Astrocyte (in vitro differentiated cells and primary cell): ENCODE measurements at places on chromosomes 12 and 14.

DNA sequence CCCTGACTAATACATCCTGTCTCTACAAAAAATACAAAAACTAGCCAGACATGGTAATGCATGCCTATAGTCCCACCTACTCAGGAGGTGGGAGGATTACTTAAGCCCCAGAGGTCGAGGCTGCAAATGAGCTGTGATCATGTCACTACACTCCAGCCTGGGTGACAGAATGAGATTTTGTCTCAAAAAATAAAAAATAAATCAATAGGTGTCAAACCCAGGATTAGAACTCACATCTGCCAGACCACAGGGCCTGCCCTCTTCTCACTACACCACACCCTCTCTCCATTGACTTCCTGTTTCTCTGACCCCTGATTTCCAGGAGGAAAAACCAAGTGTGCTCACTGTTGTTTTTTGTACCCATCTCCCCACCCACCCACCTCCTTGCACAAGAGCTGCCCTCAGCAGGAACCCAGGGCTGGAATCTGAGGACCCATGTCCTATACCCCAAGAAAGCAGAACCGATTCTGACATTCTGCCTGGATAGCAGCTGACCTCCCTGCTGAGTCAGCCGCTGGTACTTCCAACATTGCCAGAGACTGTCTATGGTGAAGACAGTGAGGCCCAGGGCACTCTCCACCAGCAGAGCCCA is 6.2 kb downstream of the CMKLR1 start:
- no peak for DNase-seq

GRCh38 chr12:76583301-76583700 is 23.7 kb upstream of the OSBPL8 start:
- DNase-seq, result no peak

DNA sequence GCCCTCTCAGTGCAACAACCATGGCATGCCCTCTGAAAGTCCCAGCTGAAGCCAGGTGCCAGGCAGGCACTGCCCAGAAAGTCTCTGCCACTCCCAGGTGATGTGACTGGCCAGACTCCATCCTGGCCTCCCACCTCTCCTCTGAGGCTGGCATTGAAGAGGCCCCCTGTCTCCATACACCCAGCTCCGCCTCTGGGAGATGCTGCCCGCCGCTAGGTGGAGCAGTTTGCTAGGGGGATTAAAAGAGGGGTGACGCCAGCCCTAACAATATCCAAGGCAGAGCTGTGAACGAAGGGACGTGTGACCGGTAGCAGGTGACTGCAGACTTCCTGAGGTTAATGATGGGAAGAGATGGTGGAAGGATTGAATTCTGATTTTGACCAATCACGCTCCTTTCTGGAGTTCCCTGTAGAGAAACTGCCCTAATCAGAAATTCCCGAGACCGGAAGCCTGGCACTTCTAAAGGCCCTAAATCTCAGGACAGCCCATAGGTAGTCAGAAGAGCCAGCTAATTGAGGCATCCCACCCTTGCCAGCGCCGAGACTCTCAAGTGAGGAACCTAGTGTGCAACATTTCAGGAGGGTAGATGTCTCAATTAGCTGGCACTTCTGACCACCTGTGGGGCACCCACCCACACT is 8.3 kb upstream of the PLEK2 start:
- DNase-seq, result no peak

- peak; percentile 93 for DNase-seq
Measured at GRCh38 chr12:94326727-94327126, 132.9 kb downstream of the CEP83 start.

DNA sequence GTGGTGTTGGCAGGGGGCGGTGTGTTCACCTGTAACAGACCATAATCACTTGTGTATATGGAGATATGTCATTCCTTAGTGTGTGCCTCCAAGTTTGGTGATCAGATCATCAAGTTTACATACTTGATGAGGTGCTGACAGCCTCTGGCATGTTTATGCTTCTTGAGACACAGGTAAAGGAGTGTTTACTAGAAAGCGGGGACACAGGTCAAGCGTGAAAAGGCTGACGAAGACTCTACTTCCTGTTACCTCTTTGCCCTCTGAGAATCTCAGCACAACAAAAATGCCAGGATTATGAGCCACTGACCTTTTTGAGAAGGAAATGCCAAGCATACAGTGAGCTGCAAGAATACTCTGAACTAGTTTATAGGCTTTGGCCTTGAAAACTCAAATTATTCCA is 29.6 kb downstream of the PRDM4 start:
- no peak for DNase-seq

- DNase-seq, result peak; percentile 83
Measured at GRCh38 chr12:122395319-122395718, 27.1 kb downstream of the CLIP1 start.

- DNase-seq, result no peak
Measured at GRCh38 chr12:75909714-75910656, 121.6 kb downstream of the PHLDA1 start.

DNA sequence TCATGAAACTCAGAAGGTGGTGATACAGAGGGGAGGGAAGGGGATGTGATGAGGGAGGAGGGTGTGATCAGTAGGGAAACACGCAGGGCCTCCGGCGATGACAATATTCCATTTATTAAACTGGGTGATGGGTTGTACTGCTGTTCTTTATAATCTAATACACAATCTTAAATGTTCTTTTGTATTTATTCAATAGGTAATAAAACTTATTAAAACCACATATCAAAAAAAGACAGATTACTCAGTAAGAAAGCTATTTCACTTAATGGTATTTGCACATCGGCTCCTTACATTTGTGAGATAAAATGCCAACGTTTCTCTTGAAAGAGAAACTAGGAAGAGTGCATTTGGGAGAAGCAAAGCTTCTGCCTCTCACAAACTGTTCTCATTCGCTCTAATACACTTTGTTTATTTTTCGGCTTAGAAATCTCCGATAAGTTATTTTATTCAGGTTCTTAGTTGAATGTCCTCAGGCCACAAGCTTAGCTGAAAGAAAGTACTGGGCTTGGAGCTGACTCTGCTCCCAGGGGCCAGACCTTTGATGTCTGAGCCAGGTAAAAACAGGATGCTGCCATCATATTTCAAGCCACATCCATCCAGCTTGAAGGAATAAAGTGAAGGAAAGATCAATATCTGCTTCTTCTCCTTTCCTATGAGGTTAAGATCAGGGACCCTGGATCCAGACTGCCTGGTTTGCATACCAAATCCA is 17.5 kb downstream of the STON2 start:
- DNase-seq, result peak; percentile 22

DNA sequence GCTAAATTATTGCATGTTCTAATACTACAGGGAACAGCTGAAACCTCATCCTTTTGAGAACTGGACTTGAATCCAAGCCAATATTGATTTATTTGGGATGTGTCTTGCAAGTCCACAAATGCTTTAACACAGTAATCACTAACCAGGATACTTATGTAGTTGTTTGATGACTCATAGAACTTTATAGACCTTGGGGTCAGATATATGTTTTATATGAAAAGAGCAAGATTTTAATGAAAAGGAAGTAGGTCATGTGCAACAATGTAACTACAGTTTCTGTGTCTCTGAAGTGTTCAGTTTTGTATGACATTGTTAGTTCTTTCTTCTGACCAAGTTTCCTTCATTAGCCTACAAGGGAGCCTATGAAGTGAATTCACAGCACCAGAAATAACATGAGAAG is 352.0 kb downstream of the ZFP36L1 start:
- peak; percentile 46 for DNase-seq

GRCh38 chr12:40240779-40241178 is 16.0 kb downstream of the LRRK2 start:
- no peak for DNase-seq

GRCh38 chr12:127687181-127687580 is 579.8 kb upstream of the TMEM132C start:
- no peak for DNase-seq

- DNase-seq, result no peak
Measured at GRCh38 chr14:73465823-73466532, 7.6 kb upstream of the NUMB start.

DNA sequence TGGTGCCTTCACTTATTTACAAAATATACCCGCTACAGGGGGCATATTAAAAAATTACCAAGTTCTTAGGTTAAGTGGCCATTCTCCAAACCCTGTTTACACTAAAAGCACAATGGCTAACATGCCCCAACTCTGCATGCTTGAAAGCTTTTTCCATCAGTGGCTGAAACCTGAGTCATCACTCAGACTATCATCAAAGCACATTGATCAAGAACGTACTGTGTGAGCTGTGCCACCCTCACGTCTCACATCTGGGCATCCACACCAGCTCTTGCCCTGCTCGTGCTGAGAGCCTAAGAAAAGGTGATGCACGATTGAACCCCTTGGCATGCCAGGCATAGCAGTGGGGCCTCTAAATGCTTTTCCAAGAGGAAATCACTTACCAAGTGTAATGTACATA is 13.2 kb downstream of the AQP6 start:
- peak; percentile 11 for DNase-seq

- DNase-seq, result peak; percentile 61
Measured at GRCh38 chr14:61561104-61561503, 134.2 kb upstream of the HIF1A start.

DNA sequence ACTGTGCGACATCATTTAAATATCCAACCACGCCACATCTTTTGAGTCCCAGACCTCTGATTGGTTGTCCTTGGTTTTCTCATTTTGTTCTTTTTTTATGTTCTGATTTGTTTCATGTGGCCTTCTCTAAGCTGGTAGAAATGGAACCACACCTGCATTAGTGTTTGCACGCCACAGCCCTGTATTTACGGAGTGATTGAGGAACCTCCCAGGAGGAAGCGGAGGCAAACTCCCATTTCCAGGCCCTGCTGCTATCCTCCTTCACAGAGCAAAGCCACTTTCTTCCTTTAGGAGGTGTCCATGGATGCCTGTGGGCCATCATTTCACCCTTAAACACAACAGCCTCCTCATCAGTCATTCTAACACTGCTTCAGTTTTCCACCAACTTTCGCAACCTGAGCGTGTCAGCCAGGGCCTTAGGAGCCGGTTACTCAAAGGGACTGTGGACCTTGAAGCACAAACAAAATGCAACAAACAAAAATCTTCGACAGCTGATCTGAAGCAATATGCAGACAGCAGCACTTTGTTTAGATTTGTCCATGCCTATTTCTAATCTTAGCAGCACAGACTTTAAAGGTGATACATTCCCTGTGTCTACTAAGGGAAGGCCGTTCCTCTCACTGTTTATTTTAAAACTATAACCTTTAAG is 1258.1 kb upstream of the TMEM132C start:
- no peak for DNase-seq

DNA sequence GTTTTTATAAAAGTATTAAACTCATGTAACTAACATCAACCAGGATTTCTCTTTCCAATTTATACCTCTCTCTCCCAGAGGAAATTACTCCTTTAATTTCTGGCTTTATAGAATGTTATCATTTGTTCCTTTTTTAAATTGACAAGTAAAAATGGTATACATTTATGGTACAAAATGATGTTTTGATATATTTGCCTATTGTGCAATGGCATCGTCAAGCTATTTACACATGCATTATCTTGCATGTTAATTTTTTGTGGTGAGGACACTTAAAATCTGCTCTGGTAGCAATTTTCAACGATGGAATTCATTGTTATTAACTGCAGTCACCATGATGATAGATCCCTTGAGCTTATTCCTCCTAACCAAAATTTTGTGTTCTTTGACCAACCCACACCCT is 149.0 kb upstream of the NAV3 start:
- DNase-seq, result no peak

DNA sequence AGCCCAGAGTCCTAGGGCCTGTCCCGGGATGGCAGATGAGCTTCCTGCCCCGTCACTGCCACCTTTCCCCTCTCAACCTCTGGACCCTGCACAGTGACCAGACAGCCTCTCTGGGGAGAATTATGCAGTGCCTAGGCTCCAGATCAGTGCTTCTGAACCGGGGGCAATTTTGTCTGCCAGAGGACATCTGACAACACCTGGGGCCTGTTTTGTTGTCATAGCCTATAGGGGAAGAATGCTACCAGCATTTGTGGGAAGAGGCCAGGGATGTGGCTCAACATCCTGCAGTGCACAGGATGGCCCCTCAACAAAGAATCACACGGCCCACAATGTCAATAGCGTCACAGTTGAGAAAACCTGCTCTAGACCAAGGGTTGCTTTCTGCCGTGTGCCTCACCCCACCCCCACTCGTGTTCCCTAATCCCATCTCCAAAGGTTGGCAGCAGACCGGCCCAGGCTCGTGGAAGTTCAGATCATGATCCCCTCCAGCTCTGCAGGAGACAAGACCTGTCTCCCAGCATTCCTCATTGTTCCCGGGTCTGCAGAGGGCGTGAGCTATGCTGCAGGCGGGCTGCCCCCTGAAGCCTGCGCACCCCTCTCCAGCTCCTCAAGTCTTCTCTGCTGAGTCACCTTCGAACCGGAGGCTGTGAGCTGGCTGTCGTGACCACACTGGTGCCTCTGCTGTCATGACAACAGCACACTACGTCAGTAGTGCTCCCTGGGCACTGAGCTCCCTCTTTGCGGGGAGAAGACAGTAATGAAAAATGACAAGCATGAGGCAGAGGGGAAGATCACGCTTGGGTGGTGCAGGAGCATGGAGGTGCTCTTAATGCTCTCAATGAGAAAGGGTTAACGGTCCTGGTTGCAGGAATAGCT is 2.0 kb upstream of the GAPDH start:
- DNase-seq, result peak; percentile 99

DNA sequence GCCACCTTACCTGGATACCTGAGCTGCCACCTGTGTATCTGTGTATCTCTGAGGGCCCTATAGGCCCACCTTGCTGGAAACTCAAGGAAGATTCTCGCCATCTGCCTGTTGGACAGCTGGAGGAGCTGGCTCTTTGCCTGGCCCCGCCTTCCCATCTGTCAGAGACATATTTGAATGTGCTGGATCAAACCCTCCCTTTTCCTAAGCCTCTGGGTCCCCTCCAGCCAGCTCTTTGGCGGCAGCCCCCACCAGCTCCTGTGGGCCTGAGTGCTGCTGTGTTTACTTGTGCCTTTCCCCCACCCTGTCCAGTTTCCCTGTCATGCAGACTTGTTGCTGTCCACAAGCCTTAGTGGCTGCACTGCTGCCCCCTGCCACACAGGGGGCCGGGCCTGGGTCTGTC is 55.9 kb upstream of the SRSF5 start:
- no peak for DNase-seq

DNA sequence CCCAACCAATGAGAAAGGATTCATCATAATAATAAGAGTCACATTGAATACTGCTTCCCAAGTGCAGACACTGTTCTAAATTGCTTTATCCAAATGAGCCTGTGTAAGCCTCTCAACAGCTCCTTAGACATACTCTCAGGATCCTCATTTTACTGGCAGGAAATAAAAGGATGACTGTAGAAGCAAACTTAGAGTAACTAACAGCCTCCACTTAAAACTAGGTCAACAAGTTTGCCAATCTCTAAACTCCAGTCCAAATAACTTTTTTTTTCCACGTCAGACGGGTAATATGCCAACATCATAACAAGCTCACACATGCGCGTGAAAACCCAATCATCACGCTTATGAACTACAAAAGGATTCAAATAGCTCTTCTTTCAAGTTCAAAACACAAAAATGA is 15.3 kb upstream of the DPF3 start:
- DNase-seq, result no peak
